ENCODE measurements at places on chromosomes 1 and 21.

GRCh38 chr1:25797939-25798338 is 2.1 kb upstream of the SELENON start:
- no peak for DNase-seq

- DNase-seq, result no peak
Observed at GRCh38 chr1:233620065-233620464, 6.2 kb downstream of the KCNK1 start.

DNA sequence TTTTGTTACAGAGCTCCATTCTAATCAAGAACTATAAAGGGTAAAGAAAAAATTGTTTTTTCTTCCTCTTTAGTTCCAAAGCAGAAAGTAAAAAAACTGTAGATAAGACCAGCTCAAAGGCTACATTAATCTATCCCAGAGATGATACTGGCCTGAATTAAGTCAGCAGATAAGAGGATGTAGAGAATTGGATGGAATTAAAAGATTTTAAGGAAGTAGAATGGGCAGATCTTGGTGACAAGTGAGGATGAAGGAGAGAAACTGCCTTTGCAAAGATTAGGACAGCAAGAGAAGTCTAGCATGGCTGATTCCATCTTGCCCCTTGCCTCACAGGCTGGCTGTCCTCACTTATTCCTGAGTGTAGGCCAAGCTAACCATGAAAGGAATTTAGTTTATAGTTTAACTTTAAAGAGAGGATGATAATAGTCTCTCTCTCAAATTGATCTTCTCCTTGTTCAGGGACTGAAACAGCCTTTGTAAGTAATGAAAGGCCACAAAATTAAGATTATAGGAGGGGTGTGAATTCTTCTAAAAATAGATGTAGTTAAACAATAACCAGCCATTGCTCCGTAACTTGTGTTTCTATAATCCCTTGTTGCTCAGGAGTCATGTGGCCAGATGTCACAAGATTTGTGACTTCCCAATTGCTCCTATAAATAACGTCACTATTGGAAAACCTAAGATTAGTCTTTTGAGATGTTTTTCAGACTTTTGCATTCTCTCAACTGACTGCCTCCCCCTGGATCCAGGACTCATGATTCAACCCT is 265.0 kb upstream of the USP24 start:
- DNase-seq, result no peak

GRCh38 chr1:117179471-117179870 is 31.3 kb downstream of the VTCN1 start:
- DNase-seq, result no peak

DNA sequence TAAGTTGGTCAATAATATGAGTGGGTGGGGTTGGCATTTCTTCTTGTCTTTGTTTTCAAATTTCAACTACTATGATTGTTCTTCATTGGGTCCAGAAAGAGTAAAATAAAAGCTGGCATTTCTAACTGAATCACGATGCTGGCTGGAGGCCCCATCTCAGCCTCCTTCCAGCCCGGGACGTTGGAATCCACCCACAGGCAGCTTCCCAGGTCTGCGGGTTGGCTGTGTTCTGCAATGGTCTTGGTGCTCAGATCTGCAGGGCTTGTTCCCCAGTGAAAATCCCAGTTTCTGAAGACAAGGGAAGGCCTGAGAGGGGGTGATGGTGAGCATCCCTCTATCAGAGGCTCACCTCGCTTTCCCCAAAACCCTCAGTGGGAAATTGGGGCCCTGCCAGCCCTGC is 54.7 kb upstream of the ARHGEF16 start:
- no peak for DNase-seq

GRCh38 chr1:186984959-186985358 is 156.2 kb downstream of the PLA2G4A start:
- no peak for DNase-seq

DNA sequence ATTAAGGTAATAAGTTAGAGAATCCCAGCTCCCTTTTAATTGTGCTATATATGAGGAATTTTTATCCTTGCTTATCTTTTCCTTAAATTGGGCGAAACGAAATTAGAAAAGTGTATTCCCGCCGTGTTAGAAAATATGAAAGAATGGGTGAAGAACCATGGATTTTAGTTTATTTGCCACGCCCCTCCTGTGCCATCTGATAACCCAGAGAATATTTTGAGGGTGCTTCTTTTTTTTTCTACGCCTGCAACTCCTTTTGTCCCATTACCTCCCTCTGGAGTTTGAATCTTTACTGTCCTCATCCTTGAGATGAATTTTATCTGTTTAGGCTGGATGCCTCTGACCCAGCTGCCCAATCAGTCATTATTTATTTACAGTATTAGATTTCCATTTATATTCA is 1.6 kb downstream of the TLCD4 start:
- DNase-seq, result no peak

Data from liver (tissue), 10 donors.